ENCODE measurements at places on chromosomes 2 and 18.

GRCh38 chr2:184598316-184599053 lies at the start of gene ZNF804A:
TSS of gene ZNF804A (plus strand) at chr2:184598529. CDS start at chr2:184598960, 431 bp downstream.
- no peak for DNase-seq

DNA sequence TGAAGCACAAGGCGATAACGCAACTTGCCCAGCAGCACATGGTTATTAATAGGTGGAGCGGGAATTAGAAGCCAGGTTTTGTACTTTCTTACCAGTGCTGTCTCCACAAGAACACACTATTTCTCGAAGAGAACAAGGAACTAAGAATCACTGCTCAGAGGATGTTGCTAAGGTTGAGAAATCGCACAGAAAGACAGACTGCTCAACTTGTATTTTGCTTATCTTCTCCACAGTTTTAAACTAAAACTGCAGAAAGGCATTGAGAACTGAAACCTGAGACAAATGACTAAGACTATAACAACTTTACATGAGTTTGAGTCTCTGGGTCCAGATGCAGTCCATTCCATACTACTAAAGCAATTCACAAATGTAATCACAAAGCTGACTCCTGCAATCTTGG lies 6.2 kb downstream of the PRKD3 start:
- DNase-seq = no peak

DNA sequence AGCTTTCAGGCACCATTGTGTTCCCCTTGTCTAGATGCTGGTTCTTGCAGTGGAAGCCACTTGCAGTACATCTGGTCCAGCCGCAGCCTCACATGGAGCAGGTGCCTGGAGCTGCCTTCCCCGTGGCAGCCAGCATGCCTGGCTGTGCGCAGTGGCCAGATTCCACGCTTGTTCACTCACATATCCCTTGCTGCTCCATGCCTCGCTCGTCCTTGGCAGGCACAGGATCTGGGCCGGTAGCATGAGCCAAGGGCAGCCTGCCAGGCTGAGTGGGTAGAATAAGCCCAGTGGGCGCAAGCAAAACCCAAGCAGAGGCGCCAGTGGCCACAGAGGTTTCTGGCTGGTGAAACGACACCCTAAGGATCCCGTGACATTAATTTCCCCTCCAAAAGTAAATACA lies 20.6 kb downstream of the TMX3 start:
- DNase-seq = no peak

- no peak for DNase-seq
Measured at GRCh38 chr2:165952741-165953211, 800 bp downstream of the TTC21B start.

GRCh38 chr2:43609290-43609918 lies 13.6 kb upstream of the THADA start:
- DNase-seq = no peak

DNA sequence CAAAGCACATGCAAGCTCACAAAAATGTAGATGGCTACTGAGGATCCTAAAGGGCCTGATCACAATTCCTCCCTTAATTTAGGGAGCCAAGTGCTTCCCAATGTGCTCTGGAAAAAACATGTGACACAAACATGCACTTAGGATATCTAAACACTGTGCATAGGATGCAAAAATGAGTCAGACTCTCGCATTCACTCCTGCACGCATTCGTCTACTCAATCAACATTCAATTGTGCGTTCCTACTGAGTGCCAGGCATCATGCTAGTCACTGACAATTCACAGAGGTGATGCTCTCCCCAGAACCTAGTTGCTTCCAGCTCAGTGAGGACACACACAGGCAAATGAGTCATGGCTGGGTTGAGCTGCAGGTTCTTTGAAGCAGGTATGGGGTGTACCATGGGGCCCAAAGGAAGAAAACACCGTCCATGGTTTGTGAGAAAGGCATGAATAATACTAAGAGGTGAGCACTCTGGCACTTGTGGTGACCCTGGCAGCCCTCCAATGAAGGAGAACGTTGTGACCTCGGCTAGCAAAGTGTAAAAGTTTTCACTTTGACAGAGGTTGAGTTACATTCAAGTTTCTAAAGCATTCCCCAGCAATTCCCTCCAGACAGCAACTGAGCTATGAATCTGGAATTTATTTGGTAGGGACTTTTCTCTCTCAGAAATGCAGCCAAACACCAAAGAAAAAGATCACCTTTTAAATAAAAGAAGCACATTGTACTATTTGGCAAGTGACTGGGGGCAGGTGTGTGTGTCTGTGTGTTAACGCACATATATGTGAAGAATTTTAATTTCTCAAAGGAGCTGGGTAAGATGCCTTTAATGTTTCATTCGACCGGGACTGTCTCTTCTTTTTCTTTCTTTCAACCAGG lies 173.3 kb downstream of the ALPK2 start:
- no peak for DNase-seq

DNA sequence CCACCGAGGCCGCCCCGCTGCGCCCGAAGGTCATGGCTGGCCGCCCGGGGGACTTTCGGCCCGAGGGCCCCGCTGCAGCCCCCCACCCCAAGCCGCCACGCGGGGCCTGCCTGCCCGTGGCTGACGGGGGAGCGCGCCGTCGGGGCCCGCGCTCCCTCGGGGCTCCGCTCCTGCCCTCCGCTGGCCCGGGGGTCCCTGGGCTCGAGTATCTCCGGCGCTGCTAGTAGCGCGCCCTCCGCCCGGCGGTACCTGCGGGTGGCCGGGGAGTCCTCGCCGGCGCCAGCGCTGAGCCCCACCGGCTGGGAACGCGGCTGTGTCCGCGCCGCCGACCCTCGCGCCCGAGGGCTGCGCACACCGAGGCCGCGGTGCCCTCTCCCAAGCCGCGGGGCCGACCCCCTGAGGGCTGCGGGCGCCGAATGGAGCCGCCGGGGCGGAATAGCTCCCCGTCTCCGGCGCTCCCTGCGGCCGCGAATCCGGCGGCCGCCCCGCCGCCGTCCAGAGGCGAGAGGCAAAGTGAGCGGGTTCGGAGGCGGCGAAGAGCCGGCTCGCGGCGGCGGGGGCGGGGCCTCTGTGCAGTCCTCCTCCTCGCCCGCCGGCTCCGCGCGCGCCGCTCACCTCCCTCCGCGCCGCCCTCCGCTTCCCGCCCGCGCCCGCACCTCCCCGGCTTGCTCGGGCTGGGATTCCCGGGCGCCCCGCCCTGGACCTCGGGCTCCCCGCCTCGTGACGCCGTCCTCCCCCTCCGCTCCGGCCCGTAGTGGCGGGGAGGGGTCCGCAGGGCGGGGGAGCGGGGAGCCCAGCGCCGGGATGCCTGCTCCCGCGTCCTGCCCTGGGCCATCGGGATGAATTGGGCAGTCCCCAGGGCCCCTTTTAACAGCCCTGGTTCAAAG lies at the start of gene KCNG3:
Gene KCNG3, minus strand, starts transcription at position 515 of the 887 bp plus-strand sequence. Its CDS starts 481 bp downstream, at position 34.
- no peak for DNase-seq

DNA sequence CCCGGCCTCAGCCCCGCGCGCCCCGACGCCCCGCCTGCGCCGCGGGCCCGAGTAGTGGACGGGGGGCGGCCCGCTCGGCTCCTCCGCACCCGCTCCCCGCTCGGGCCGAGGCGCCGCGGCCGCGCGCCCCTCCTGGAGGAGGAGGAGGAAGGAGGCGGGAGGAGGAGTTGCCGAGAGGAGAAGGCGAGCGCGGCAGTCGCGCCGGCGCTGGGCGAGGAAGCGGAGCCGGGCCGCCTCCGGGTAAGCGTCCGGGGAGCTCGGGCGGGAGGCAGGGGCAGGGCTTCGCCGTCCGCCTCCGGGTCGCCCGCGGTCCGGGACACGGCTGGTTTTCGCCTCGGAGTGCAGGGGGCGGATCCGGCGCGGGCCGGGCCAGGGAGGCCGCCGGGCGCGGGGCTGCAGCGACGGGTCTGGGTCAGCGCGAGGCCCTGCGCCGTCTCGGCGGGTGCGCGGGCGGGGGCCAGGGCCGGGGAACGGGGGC lies at the start of gene SOCS6:
Gene SOCS6, plus strand, starts transcription at position 195 of the 478 bp plus-strand sequence. CDS start 35,624 bp downstream, outside the sequence.
- no peak for DNase-seq

DNA sequence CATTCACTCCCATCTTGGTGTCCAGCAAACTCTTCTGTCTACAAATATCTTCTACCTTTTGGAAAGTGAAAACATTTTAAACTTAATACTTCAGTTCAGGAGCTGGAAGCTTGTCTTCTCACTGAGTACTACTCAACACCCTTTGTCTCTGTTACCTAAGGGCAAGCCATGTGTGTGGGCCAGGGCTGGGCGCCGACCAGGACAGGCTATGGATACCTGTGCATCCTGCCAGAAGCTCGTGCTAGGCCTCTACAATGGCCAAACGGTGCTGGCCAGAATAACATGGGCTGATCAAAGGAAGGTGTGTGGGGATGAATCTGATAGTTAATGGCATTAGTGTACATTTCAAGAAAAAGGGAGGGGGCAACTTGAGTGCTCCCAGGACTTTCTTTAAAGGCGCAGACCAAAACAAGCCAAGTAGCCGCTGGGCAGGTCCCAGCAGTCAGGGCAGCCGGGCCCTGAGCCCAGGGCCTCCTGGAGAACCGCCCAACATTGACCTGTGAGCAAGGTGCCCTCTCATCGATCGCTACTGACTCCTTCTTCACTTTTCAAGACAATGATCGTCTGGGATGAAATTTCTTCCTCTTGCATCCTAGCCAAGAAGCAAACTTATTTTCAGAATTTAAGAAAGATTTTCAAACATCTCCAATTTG lies 29.0 kb upstream of the ID2 start:
- DNase-seq = no peak
